DMS 273 treated with DMSO at 0.1 percent for 48 hours (cell line): ENCODE measurements at places on chromosomes 13 and 19.

DNA sequence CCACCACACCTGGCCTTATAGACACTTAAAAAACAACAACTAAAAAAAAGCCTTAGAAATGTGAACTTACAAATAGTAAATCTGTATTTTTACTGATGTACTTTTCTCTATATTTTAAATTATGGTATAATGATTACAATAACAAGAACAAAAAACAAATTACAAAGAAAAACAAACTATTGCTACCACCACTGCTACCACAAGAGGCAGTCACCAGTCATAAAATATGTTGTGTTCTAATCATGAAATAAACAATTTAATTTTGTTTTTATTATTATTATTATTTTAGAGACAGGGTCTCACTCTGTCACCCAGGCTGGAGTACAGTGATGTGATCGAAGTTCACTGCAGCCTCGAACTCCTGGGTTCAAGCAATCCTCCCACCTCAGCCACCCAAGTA lies 72.2 kb downstream of the DIAPH3 start:
- no peak for DNase-seq

- DNase-seq, result peak; percentile 97
Measured at GRCh38 chr19:16078759-16079707, 2.7 kb downstream of the TPM4 start.

DNA sequence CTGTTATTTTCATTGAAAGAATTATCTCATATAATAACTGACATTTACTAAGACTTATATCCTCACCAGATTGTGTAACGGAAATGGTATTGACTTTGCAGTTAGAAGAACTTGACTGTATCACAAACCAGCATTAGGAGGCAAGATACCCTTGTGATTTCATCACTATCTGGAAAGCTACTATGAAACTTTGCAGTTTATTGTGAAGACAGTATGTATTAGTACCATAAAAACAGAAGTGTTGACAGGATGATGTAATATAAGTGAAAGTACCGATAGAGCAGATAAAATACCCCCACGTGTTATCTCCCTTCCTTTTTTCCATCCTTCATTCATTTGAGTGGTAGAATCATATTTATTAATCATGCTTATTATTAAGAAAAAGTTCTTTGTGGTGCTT lies 365.7 kb upstream of the KLHL1 start:
- no peak for DNase-seq

DNA sequence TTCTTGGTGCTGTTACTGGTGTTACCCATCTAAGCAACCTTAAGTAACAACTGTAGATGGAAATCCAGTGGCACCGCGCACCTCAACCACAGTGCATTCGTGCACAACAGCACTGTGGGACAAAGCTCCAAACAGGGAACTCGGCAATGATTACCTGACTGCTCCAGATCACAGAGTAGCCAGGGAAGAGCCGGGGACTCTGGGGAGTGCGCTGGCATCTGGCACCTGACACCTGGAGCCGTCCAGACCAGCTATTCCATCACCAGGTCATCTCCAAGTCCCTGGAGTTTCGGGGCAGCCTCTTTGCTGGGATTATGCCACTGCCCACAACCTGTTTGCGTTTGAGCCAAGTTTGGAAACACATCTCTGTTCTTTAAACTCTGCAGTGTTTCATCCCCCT lies 62.0 kb downstream of the COL4A1 start:
- no peak for DNase-seq

DNA sequence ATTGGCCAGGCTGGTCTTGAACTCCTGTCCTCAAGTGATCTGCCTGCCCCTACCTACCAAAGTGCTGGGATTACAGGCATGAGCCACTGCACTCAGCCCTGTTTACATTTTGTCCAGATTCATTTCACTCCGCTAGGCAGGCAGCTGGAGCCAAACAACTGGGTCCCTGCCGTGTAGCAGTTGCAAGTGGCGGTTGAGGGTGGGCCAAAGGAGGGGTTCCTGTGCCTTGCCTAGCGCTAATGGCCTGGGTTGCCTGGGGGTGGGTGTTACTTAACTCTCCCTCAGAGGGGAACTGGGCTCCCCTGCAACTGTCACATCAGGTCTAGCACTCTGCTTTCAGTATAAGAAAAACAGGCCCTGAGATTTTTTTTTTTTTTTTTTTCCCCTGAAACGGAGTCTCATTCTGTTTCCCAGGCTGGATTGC lies 7.4 kb downstream of the ACP5 start:
- no peak for DNase-seq

DNA sequence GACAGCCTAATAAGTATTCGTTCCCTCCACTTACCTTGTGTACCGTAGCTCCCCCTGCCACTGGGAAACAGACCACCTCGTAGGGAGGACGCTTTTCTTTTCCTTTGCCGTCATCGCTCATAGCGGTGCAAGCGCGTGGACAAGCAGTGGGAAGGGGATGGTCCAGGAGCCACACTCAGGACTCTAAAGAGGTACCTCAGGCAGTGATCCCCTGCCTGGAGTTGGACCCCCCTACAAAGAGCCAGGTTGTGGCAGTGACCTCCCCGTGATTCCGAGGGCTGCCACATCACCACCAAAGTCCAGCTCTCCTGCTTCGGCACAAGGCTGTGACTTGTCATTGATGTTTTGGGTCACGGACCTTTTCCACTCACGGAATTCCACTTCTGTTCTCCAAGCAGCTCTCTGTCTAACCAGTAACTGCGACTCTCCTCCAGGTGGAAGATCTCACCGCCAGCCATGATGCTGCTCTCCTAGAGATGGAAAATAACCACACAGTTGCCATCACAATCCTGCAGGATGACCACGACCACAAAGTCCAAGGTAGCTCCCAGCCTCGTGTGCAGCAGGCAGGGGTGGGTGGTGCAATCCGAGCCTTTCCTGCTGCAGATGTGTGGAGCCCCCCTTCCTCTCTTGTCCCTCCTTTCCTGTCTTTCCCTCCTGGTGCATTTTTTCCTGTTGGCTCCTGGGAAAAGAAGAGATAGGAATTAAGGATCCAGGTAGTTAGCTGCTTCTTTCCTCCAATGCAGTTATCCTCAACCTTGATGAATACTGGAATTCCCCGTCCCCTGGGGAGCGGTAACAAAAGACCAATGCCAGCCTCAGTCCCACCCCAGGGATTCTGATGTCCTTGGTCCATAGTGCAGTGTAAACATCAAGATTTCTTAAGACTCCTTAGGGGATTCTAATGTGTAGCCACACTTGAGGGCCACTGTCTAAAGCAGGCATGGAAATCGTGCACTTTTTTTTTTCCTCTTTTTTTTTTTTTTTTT lies 107.7 kb downstream of the SLC7A1 start:
- DNase-seq, result no peak

GRCh38 chr19:36489920-36490415 lies 607 bp upstream of the ZNF566 start:
- DNase-seq, result peak; percentile 95

- DNase-seq, result no peak
Measured at GRCh38 chr19:46818812-46819211, 30.4 kb upstream of the SLC1A5 start.

- DNase-seq, result no peak
Measured at GRCh38 chr13:46899801-46900200, 2.9 kb upstream of the HTR2A start.

GRCh38 chr13:29081697-29082440 lies 261.7 kb downstream of the MTUS2 start:
- no peak for DNase-seq

DNA sequence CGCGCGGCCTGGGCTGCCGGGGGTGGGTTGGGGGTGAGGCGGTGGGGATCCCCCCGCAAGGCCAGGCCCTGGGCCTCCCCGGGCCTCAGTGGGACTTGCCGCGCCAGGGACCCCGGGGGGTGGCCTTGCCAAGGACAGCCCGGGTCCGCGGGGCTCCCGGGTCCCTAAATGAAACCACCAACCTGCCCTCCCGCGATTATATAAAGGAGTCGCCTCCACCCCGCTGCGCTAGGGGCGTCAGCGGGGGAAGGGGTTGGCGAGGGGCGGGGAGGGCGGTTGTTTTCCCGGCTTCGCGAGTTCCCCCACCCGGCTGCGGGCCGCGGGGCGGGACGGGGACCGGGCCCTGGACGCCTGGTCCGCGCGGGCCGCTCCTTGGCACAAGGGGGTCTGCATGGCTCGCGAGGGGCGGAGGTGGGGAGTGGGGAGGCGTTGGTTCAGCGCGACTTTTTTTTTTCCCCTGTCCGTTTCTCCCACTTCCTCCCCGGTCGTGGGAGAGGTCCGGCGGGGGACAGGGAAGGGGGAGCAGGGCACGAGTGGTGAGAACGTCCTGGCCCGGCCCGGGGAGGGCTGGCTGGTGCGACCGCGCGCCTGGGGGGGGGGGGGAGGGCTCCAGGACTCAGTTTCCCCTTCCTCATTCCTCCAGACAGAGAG lies 822 bp upstream of the ZBTB7A start:
- DNase-seq, result no peak

DNA sequence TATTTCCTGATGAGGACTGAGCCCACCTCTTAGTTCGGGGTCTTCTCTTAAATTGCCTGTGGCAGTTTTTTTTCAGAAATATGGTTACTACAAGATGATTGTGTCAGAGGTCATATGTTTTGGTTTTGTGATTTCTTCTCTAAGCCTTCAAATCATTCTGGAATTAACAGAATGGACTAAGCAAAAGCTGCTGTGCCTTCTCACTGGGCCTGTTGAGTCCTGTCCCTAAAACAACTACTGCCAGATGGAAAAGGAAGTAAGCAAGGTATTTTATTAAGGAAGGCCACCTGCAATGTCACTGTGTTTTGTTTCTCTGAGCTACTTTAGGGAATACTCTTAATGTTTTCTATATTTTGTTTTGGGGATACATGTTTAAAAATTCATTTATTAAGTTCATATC lies 470.8 kb downstream of the PCDH20 start:
- no peak for DNase-seq
